C1 segment of cervical spinal cord (tissue), 14 donors: ENCODE measurements at places on chromosomes 7 and 10.

DNA sequence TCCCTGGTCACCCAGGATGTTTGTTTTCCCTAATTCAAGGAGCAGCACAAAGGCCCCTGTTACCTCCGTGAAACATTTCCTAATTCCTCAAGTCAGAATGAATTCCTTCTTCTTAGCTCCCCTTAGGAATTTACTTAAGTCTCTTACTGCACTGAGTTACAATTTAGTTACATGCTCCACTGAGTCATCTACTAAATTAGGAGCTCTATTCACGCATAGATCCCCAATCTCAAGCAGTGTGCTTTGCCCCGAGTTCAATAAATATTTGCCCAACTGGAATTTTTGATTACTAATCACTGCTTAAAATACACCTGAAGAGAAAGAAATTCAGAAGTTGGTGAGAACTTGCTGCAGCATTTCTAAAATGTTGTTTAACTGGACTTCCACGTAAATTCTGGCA lies 329.4 kb upstream of the MYO3A start:
- no peak for DNase-seq

DNA sequence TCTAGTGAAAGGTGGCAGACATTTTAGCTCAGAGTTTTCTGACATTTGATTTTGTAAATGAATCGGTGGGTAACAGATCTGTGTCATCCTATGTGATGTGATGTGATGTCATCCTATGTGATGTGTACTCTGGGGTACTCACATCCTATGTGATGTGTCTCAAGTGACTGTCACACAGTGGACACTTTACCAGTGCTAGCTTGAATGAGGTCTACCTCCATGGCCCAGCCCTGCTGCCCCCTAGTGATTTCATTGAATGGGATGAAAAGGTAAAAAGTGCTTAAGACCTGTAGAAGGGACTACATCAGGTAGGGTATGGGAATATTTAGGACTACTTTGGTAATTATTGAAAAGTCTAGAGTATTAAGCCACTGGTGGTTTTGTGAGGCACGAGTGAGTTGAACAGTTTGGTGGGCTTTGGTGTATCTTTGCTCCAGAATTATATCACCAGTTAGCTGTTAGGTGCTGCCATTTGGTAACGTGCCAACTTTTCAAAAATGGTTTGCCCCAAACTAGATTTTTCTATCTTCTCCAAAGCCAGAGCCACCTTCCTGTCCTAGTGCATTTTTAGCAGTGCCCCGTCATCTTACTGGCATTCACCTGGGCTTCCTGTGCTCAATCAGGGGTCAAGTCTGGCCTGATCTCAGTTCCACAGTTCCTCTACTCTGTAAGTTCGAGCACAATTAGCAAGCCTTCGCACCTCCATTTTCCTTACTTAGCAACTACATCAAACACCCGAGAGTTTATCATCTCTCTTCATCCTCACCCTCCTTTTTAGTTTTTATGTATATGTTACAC lies 9.7 kb downstream of the EIF4H start:
- DNase-seq, result no peak

DNA sequence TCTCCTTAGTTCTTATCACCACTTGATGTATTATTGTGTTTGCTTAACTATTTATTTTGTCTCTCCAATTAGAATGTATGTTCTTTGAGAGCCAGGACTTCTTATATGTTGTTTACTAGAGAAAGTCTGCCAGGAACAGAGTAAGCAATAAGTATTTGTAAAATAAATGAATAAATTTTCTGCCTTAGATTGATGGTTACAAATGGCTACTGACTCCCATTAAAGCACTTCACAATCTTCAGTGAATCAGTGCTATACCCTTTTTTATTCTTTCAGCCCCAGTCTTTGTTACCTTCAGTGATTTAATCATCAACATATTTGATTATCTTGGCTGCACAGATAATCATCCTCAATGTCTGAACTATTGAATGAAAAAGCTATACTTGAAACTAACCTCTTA lies 197.1 kb upstream of the TMEM196 start:
- no peak for DNase-seq

DNA sequence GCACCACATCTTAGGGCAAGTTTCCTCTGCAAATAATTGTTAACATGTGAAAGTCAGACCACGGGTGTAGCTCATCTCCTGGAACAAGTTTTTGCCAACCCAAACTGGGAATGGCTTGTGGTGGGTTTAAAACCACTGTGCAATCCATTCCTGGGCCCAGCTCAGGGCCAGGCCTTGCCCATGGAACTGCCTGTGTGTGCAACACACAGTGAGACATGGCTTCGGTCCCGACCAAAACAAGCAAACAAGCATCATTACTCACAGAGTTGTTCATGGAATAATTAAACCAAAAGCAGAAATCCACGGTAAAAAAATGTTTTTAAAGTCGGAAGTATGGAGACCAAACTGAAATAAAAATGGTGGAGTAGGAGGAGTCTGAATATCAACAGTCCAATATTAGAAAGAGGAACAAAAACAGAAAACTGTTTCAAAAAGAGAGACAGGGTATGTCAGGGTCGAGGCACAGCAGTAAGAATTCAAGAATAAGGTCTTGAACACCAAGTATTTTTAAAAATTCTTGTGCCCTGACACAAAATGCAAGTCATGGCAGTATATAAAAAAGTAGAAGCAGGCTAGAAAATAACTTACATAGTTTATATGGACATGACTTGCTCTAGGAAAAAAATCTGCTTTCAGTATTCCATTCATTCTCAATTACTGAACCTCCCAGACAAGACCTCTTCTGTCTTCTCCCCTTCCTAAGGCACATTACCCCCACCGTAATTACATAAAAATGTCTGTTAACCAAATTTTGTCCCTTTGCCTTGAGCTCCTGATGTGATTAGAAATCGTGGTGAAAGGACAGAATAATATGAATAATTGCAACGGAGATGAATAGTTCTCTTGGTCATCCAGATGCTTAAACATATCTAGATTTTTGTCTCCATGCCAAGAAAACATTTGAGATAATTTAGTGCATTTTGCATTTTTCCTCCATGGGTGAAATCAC lies 88.4 kb downstream of the FAS start:
- no peak for DNase-seq

DNA sequence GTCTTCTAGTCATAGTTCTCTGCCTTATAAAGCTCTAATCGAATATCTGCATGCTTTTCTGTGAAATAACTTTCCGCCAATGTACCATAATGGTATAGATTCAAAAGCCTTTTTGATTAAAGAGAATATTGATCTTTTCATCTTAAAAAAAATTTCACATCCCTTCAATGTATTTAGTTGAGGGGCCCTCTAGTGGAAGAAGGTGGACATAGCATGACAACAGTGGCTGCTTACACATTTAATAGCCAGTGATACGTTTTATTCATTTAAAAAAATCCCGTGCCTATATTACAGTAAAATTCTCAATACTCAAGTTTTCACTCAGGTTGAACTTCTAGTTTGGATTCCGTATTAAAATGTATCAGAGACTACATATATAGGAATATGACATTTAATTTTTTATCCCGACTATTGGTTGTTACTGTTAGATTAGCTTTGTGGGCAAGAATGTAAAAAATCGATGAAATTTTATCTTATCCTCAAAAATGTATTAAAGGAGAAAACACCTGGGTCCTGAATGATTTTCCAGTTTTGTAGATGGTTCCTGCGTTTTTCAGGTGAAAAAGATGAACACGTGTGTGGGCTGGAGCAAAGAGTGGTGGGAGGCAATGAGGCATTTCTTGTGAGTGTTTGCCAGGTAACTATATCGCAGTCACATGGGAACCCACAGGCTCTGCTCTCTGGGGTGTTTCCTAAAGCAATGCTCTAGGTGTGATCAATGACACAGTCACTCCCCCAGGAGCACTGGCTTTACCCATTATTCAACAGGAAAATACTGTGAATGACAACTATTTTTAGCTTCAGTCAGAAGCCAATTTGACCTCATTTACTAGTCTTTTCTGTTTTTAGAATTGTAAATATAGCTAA lies 24.1 kb upstream of the PNLIP start:
- no peak for DNase-seq

- DNase-seq, result no peak
Measured at GRCh38 chr10:2980791-2981360, 86.5 kb upstream of the PFKP start.

GRCh38 chr10:96890172-96890513 lies 58.0 kb downstream of the LCOR start:
- no peak for DNase-seq

DNA sequence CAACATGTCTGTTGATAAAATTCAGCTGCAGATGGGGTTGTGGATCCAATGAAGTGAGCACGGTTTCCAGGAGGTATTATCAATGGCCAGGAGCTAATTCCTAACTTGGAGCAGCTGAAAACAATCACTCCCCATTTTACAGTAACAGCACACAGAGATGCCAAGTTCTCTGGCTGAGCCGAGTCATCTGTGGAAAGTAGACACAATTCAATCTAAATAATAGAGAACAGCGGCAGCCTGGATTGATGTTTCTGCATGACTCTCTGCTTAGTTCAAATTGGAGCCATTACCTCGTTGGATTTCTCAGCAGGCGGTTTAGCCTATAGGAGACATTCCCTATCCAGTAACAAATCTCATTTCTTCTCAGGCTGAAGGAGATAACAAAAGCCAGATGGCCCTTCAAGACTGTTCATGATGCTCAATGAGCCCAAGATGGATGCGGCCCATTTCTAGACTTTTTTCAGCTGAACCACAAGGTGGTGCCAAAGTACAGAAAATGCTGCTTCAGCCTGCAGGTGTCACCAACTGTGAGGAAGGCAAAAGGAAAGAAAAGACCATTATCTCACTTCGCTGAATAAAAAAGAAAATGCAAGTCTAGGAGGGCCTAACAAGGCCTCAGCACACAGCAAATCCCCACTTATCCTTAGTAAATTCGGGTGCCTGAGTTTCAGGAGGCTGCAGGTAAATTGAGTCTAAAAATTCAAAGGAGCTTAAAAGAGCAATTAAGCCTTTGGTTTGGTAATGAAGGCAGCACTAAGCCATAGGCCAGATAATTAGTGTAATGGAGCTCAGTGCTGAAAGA lies 83.7 kb downstream of the SLC16A9 start:
- DNase-seq, result peak; percentile 39

DNA sequence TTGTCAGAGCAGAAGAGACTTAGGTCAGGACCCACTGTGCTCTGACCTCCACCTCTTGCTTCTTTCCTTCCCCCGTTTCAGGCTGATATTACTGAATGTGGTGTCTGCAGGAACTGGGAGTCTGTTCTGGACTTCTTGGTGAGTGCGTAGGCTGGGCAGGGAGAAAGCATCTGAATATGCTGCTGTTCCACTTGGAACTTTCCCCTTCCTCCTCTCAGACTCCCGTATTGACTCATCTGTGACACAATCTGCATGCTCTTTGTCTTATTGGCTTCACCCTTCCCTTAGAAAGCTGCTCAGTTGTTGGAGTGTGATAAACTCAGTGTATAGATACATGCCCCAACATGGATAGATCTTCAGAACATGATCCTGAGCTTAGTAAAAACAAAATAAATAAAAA lies 137.6 kb upstream of the HABP2 start:
- DNase-seq, result no peak

GRCh38 chr10:124996854-124997215 lies 54.9 kb downstream of the ZRANB1 start:
- DNase-seq, result no peak

GRCh38 chr7:132697003-132697402 lies 120.7 kb upstream of the PLXNA4 start:
- no peak for DNase-seq

DNA sequence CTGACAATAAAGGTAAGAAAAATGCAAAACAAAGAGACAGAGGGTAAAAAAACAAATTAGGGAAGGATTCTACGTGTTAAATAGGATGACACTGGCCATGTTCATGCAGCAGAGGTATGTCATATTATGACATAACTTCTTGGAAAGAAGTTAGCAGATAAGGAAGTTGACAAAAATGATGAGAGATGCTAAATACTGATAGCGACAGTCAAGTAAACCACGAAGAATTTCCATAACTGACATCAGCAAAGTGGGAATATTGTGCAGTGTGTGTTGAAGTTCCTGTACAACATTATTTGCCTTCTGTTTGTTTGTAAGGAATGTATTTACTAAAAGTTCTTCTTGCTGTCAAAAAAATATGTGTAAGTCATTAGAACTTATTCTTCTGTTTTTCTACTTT lies 29.5 kb downstream of the MDH2 start:
- DNase-seq, result no peak

GRCh38 chr7:33477719-33478480 lies 348.5 kb downstream of the BBS9 start:
- no peak for DNase-seq

DNA sequence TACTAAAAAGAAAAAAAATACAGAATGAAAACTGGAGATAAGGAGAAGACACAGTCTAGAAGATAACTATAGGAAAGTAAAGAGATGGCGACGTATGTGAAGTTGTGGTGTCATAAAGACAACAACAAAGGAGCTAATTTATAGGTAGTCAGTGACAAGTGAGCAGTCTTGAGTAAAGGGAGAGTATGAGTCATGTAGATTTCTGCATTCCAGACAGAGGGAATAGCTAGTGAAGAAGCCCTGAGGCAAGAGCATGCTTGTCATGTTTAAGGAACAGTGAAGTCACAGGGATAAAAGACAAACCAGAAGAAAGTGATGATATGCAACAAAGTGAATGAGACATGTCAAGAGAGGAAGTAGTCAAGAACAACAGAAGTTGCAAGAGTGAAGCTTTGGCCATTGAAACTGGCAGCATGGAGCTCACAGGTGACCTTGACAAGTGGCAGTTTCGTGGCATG lies 2.3 kb upstream of the MIOS start:
- DNase-seq, result no peak

DNA sequence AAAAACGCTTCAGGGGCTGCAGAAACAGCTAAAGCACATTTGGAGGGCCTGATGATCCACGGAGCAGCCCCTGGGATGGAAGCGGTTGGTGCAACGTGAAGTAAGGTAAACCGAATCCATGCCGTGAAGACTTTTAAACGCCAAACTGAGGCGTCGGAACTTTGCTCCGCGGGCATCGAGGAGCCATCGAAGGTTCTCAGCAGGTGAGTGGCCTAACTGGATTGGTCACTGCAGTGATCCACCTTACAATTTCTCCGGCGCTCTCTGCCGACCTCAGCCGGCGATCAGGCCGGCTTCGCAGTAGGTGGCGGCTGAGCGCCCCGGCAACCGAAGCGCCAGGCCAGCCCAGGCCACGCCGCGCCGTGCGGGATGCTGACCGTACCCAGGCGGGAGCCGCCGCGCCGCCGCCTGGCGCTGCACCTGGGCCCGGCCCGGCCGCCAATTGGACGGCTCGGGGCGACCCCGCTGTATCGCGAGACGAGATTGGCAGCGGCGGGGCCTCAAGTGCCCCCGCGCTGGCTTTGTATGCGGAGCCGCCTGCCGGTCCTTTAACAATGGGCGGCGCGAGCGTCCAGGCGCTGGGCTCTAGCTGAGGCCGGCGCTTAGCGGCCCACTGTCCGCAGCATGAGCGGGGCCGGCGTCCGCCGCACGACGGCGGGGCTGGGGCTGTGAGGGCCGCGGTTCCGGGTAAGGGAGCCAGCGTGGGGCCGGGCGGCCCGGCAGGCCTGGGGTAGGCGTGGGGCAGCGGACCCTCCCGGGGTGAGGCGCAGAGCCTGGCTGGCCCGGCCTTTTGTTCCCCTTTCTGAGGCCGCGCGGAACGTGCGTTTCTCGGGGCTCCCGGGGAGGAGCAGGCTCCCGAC lies at the start of gene CCNJ:
Gene CCNJ, plus strand, starts transcription at position 551 of the 860 bp plus-strand sequence. CDS start 811 bp downstream, outside the sequence.
- DNase-seq, result peak; percentile 71

GRCh38 chr10:69662901-69663300 lies 32.9 kb downstream of the FAM241B start:
- no peak for DNase-seq

- no peak for DNase-seq
Measured at GRCh38 chr7:25379351-25380300, 151.3 kb upstream of the NPVF start.
